Fibroblast of the aortic adventitia (primary cell): ENCODE measurements at places on chromosomes 11 and 22. TPM values are rescaled to one million over a fixed set of nuclear protein-coding genes. Genes with fewer than 3 reads are reported as not detected.
A peak's percentile ranks its signal among the peaks of the same experiment; 100 is the strongest.

DNA sequence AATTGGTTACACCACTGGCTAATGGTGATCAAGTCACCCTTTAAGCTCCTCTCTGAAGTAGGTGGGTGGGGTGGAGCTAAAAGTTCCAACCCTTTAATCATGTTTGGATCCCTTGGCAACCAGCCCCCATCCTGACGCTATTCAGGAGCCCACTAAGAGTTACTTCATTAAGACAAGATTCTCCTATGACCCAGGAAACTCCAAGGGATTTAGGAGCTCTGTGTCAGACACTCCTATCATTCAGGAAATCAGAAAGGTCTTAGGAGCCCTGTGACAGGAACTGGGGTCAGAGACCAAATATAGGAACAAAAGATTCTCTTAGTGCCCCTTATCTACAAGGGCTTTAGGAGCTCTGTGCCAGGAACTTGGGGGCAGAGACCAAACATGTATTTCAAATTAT, 141.3 kb downstream of the ATG16L2 start:
- no peak for DNase-seq

DNA sequence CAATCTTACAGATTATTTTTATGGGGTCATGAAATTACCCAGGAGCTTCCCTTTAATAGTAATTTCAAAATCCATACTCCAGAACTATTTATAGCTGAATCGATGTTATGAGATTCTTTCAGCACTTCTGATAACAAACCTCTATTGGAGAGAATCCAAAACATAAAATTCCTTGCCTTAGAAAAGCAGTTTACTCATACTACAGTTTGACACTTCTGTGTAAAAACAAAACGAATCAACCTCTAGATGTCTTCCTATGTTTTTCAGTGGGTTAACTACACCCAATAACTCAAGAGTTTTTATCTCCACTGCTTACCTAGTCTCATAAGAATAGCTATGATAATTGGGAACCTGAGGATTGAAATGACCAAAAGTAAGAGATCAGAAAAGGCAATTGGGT, 35.6 kb downstream of the KIF18A start:
- peak; percentile 67 for DNase-seq

DNA sequence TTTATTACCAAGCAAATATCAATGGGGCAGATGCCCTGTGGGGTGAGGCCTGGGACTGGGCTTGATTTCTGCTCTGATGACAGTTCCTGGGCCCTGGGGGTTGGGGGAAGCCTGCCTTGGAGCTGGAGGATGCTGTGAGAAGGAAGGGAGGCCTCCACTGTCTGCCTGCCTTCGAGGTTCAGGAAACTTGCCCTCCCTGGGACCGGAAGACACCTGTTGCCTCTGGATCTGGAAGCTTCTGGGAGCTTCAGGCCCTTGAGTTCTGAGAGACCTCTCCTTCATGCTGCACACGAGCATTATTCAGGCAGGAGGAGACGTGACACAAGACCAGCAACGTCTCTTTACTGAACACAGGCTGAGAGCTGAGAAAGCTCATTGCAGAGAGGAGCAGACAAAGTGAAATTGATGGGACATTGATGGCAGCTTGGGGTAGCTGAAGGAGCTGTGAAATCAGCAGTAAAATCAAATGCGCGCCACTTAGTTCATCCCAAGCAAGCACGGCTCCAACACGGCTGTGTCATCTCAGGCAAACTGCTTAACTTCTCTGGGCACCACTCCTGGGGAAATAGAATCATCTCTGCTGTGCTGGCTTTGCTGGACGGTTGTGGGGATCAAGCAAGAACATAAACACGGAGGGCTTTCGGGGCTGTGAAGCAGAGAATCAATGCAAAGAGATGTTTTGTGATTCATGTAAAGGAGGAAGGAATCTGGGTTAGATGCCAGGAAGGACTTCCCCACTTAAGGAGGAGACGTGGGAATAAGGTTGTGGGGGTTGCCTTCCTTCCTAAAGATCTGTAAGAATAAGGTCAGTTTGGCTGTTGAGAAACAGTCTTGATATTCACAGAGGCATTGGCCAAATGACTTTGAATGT, 64.5 kb downstream of the TP53I11 start:
- no peak for DNase-seq

DNA sequence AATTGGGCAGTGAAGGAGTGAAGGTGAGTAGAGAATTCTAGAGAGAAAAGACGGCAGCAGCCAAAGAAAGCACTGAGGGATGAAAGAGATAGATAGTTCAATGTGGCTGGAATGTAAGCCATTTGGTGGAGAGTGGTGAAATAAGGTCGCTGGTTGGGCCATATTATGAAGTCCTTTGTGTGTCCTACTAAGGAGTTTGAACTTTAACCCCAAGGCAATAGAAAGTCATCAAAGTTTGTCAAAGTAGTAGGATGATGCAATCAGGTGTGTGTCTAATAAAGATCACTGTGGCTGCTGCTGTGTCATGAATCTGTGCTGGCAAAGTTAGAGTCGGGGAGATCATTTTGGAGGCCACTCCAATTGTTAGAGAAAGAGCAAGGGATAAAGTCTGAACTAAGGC, 18.7 kb downstream of the RNF121 start:
- no peak for DNase-seq

- DNase-seq = peak; percentile 29
Observed at GRCh38 chr22:44045145-44045544, 21.0 kb downstream of the PARVB start.

- no peak for DNase-seq
Observed at GRCh38 chr22:38935023-38935422, 22.4 kb upstream of the APOBEC3A start.

The DDX10 gene
- total RNA-seq = 15.7 and 26.3 TPM in 2 replicates

DNA sequence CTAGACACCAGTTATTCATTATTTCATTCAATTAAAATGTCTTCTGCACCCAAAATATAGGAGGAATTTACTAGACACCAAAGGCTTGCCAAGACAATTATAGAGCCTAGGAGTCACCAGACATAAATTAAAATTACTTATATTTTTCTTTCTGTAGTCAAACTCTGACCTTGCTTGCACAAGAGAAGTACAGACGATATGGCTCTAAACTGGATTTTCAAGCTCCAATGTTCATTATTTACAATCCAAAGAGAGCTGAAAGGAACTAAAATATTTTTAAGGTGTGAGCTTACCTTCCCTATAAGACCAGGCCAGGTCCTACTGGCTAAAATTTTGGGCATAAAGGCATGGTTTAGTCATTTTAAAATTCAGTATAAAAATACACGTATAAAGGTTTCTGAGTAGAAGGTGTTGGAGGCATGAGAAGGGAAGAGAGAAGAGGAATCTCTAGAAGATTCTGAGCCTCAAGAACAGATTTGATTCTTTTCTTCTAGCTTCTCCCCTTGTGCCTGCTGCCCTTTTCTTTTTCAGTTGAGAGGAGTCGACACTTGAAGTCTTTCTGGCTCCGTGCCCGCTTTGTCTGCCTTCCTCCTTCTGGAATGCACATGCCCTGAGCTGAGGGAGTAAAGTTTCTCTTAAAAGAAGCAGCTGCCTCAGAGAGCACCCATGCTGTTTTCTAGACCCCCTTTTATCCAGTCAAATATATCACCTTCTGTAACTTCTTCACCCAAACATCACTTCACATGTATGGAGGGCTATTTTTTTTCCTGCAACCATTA, 13.5 kb downstream of the C11orf97 start:
- peak; percentile 79 for DNase-seq

GRCh38 chr11:69415411-69416142, 65.9 kb upstream of the LINC01488 start:
- no peak for DNase-seq

GRCh38 chr11:66725114-66725513, 3.9 kb downstream of the SPTBN2 start:
- DNase-seq = no peak

The OR8K3 gene
- total RNA-seq = not detected in 2 replicates

DNA sequence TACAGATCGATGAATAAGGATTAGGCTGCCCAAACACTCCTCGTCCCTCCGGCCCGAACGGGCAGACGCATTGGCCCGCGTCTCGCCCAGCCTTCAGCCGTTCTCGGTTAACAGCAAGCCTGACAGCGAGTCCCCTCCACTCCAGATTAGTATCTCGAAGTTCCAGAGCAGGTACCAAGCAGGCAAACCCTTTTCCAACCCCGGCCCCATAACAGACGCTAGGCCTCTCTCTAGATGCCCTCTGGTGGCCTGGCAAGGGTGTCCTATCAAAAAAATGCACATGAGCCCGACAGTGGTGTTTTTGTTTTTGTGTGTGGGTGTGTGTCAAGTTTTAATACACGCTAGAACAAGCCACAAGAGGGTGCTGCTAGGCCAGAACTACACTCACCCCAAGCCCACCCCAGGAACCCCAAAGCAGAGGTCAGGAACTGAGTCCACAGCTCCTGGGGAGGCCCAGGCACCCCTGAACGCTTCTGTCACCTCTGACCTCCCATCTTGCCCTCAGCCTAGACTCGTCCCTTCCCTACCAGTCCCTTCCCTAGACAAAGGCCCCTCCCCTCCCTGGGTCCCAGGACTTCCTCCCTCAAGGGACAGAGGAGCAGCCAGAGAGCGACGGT, 658 bp upstream of the ARFGAP2 start:
- DNase-seq = peak; percentile 81

DNA sequence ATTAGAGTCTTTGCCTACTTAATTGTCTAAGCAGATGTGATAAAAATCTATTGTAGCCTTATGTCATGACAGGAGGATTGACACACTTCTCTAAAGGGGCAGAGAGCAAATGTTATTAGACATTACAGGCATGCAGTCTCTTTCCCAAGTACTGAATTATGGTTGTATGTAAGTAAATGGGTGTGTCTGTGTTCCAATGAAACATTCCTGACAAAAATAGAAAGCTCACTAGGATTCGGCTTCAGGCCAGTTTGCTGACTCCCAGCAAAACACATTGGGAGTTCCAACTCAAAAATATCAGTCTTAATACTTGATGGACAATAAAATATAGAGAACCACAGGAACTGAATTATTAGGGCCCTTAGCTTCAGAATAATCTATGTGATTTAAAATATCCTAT, 1480.4 kb downstream of the FAM181B start:
- DNase-seq = no peak

DNA sequence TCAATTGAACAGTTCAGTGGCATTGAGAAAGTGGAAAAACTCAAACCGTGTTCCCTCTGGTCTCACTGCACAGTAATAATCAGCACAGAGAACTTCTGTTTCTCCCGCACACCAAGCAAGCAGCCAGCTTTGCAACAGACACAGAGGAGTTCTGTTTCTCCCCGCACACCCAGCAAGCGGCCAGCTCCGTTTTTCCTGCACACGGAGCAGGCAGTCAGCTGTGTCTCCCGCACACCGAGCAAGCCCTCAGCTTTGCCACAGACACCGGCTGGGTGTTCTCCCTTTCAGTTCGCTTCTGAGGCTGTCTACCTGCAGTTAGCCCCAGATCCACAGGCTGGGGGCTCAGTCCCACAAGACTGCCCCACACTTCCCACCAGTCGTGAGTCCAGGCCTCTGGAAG, 9.9 kb upstream of the TALDO1 start:
- no peak for DNase-seq

GRCh38 chr11:2205214-2205720, 33.7 kb upstream of the TH start:
- DNase-seq = no peak

DNA sequence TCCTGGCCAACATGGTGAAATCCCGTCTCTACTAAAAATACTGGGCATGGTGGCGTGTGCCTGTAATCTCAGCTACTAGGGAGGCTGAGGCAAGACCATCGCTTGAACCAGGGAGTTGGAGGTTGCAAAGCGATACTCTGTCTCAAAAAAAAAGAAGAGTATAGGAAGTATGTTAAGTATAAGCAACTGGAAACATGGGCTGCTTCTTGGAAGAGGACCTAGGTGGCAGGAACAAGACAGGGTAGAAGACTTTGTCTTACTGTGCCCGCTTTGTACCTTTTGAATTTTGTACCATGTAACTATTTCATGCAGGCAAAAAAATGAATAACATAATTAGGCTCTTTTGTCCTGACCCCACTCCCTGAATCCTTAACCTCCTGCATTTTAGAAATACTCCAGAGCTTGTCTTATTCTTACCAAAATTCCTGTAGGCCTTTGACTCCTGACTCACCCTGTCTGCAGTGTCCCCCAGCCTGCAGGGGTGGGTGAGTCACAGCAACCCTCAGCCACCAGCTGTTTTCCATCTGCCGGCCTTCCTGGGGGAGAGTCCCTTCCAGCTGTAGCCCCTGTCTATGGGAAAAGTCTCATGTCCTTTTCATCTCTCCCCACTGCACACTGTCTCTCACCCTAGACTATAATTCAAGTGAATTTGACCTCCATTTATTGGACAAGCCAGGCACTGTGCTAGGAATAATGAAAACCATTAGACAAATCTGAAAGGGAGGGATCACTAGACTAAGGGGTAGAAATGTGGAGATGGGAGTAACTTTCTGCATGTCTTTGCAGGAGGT, 41.8 kb downstream of the TXN2 start:
- peak; percentile 88 for DNase-seq

GRCh38 chr11:117560780-117561530, 233.3 kb downstream of the CEP164 start:
- DNase-seq = no peak

DNA sequence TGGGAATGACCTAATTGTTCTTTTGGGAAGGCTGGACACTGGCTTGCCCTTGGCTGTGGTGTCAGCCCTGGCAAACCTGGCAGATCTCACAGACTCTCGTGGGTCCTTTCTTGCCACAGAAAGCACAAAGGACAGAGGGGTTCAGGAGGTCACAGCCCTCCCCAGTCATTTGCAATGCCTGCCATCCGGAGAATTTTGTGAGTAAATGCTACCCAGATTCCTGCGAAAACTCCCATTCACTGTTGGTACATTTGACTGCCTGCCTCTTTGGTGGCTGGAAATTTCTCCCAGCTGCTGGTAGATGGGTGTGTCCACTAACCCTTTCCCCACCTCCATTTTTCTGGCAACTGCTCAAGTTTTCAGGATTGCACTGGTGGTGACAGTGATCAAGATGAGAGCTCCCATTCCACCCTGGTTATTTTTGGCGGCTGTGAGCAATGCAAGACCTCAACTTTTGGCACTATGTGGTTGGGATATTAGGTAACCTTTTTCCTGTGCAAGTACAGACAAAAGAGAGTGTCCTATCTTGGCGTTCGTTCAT, 155.7 kb downstream of the NAV2 start:
- peak; percentile 98 for DNase-seq

The ACAT1 gene
- total RNA-seq = 81.7 and 85.9 TPM in 2 replicates

GRCh38 chr11:2933375-2934020, 4.3 kb upstream of the PHLDA2 start:
- peak; percentile 80 for DNase-seq

GRCh38 chr22:44994399-44995104, 15.3 kb downstream of the PHF21B start:
- DNase-seq = no peak

DNA sequence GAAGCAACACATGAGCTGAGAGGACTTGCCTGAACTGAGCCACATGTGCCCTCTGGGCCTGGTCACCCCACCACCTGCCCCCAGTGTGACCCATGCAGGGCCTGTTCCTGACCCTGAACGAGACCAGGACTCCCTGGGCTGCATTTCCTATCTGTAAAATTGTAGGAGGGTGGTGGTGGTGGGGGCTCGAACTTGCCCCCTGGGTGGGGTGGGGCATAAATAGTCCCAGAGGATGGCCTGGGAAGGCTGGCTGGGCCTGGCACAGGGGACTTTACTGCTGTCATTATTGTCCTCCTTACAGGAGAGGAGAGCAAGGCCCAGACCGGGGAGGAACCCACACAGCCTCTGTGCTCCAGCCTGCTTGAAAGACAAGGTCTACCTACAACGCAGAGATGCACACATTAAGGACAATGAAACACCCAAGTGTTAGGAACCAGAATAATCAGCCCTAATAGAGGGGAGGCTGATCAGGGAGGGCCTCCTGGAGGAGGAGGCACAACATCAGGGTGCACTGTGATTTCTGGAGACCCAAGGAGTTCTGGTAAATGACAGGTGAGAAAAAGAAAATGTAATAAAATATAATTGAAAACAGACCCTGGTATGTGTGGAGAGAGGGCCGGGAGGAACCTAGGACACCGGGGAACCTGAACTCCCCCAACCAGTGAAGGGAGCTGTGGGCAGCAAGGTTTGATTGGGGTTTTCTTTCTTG, 2.8 kb upstream of the AIFM3 start:
- DNase-seq = no peak

The DMC1 gene
- 1.3 and 5.3 TPM in 2 replicates for total RNA-seq

The AMPD3 gene
- 5.3 and 7.0 TPM in 2 replicates for total RNA-seq
